CD8-positive, alpha-beta memory T cell (primary cell): ENCODE measurements at places on chromosomes 6 and 20. TPM values are rescaled to one million over a fixed set of nuclear protein-coding genes. Genes with fewer than 3 reads are reported as not detected.

GRCh38 chr6:168452685-168453377, 11.8 kb downstream of the SMOC2 start:
- no peak overlapping the region for H3K27ac ChIP-seq
- H3K36me3 ChIP-seq: no peaks in the 10 kb centered on the region
- H3K4me1 ChIP-seq: no peaks in the 10 kb centered on the region
- no peak for DNase-seq
- no peak overlapping the region for H3K4me3 ChIP-seq

GRCh38 chr6:146984251-146984924, 219.8 kb upstream of the STXBP5 start:
- no peaks in the 10 kb centered on the region for H3K27me3 ChIP-seq
- DNase-seq: no peak
- H3K36me3 ChIP-seq: no peaks in the 10 kb centered on the region
- no peak overlapping the region for H3K27ac ChIP-seq
- no peak overlapping the region for H3K4me3 ChIP-seq

GRCh38 chr6:169008641-169009257, 244.9 kb downstream of the THBS2 start:
- no peak overlapping the region for H3K4me3 ChIP-seq
- no peak for DNase-seq
- no peak overlapping the region for H3K27ac ChIP-seq
- H3K36me3 ChIP-seq: no peaks in the 10 kb centered on the region
- H3K4me1 ChIP-seq: no peaks in the 10 kb centered on the region
- H3K27me3 ChIP-seq: no peaks in the 10 kb centered on the region

DNA sequence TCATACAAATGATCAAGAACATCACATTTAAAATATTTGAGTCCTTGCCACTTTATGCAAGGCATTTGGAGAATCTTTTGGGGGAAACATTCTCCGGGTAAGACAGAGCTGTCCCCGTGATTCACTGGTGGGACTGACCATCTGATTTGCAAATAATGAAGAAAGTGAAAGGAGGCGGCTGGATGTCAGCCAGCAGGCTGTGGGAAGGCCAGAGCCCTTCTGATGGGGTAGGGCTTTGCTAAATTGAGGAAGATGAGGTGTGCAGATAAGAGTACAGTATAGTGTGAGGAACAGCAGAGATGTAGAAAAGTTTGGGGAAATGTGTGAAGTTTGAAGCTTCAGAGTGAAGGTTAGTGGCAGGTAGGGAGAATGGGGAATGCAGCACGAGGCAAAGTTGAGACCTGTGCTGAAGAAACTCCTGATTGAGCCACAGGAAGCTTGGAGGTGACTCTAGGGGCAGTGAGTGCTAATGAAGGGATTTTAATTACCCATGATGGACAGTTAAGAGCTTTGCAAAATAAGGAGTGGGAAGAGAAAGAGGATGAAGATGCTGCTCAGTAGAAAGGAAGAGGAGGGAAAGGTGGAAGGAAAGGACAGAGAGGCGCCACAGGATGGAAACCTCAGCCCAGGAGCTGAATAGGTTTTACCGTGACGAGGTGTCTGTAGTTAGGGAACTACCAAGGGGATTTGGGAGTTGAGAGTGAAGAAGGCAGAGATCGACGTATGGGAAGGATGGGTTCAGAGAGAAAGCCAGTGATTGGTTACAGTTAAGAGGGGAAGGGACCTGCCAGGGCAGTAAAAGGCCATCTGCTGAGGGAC, 68.7 kb downstream of the SNX9 start:
- peaks cover 24% of the 10 kb centered on the region for H3K4me1 ChIP-seq
- no peak overlapping the region for H3K4me3 ChIP-seq
- H3K27me3 ChIP-seq: no peaks in the 10 kb centered on the region
- no peak overlapping the region for H3K27ac ChIP-seq
- DNase-seq: no peak

GRCh38 chr6:7797386-7797785, 71.5 kb downstream of the BMP6 start:
- DNase-seq: no peak
- H3K27me3 ChIP-seq: no peaks in the 10 kb centered on the region
- H3K36me3 ChIP-seq: no peaks in the 10 kb centered on the region
- H3K4me3 ChIP-seq: no peak overlapping the region

- H3K27ac ChIP-seq: no peak overlapping the region
- H3K36me3 ChIP-seq: no peaks in the 10 kb centered on the region
- DNase-seq: no peak
- no peaks in the 10 kb centered on the region for H3K4me1 ChIP-seq
- H3K4me3 ChIP-seq: no peak overlapping the region
Measured at GRCh38 chr6:138230759-138231380, 12.6 kb upstream of the PBOV1 start.

Gene SMLR1
- not detected for total RNA-seq

Gene NKAIN4
- not detected for total RNA-seq

Gene BMP7
- not detected for total RNA-seq

- H3K4me3 ChIP-seq: no peak overlapping the region
- H3K4me1 ChIP-seq: peaks cover 28% of the 10 kb centered on the region
- no peak overlapping the region for H3K27ac ChIP-seq
- no peak for DNase-seq
Measured at GRCh38 chr20:63567136-63567385, 7.0 kb downstream of the HELZ2 start.

GRCh38 chr6:14713008-14713960, 532.6 kb upstream of the JARID2 start:
- H3K4me3 ChIP-seq: no peak overlapping the region
- no peaks in the 10 kb centered on the region for H3K36me3 ChIP-seq
- H3K4me1 ChIP-seq: peaks cover 14% of the 10 kb centered on the region
- H3K27me3 ChIP-seq: no peaks in the 10 kb centered on the region
